ENCODE measurements at places on chromosomes 1 and 21. TPM values are rescaled to one million over a fixed set of nuclear protein-coding genes. Genes with fewer than 3 reads are reported as not detected.

The SORT1 gene
- 310 TPM for total RNA-seq

The S100A7 gene
- total RNA-seq, result not detected

The SYNC gene
- total RNA-seq, result 89.8 TPM

GRCh38 chr1:222940095-222940494 lies 125.3 kb downstream of the DISP1 start:
- no peak for DNase-seq

DNA sequence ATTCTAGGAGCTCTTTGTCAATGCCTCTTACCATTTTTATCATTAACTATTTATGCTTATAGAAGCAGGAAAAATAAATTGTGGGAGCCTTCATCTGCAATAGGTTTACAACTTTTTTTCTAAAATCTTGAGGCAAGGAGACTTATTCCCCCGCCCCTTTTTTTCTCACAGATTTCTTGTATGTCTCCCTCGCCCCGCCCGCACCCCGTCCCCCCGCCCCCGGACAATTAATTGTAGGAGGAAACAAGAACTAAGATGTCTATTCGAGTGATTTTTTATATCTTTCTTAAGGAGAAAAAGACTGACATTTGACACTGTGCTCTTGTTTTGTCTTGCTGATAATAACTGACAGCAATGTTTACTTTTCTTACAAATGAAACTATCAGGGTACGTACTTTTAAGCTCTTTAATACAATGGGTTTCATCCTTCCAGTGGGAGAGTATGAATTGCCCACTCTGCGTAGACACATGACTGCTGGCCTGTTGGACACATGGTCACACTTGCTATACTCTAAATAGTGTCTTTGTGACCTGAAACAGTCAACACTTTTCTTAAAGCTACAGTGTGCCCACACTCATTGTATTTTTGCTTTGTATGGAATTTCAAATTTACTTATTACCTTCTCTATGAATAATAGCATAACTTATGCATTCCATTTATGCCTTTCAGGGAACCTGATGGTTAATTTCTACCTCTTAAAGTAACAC lies 1.5 kb upstream of the IVNS1ABP start:
- DNase-seq, result no peak

DNA sequence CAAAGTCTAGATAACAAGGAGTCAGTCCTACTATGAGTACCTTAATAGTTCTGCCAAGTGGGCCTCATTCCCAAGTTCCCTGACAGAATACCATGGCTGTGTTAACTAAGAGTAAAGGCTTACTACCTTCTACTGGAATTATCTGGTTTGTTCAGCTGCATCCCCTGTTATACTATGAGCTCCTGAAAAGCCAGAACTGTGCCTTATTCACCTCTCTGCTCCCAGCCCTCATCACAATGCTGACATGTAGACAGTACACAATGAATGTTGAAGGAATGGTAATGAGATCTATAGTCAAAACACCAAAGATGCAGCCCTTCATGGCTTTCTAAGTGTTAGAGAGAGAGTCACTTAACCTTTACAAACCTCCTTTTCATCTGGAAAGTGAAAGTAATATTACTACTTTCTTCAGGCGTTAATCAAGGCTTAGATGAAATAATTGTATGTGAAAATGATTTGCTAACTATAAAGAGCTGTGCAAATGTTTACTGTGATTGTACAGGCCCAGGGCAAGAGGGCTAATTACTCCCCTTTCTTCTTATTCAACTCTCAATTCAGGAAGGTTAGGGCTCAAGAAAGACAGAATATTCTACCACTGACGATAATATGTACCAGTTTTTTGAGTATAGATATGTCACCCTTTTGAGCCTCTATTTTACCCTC lies 70.3 kb upstream of the MROH9 start:
- DNase-seq, result no peak

DNA sequence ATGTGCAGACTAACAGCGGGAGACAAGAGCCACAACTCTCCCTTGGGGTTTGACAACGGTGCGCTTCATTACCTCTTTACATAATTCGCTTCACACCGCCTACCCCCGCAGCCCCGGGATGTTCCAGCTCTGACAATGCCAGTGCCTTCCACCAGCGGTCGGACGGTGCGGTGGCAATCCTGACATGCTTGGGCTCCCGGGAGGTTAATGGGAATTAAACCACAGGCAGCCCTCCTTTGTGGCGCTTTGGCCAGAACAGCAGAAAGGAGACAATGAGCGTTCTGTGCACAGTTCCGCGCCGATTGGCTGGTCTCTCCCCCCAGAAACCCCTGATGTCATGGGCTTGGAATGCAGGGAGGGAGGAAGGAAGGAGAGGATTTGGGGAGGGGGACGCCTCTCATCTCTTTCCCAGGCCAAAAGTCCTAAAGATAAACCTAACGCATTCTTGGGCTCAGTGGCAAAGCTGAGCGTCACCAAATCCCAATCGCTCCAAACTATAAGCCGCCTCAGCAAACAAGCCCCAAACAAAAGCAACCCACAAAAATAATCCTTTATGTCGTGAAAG lies 1.3 kb downstream of the CNN3 start:
- peak; percentile 85 for DNase-seq

DNA sequence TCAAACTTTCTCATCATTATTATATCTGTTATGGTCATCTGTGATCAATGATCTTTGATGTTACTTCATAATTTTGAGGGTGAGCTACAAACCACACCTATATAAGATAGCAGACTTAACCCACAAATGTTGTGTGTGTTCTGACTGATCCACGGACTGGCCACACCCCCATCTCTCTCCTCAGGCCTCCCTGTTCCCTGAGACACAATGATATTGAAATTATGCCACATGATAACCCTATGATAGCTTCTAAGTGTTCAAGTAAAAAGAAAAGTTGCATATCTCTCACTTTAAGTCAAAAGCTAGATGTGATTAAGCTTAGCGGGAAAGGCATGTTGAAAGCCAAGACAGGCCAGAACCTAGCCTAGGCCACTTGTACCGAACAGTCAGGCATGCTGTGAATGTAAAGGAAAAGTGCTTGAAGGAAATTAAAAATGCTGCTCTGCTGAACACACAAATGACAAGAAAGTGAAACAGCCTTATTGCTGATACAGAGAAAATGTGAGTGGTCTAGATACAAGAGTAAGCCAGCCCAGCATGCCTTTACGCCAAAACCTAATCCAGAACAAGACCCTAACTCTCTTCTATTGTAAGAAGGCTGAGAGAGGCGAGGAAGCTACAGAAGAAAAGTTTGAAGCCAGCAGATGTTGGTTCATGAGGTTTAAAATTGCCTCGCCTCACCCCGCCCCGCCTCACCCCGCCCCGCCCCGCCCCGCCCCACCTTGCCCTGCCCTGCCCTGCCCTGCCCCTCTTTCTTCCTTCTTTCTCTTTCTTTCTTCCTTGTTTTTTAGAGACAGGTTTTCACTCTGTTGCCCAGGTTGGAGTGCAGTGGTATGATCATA lies 16.5 kb downstream of the CTSS start:
- no peak for DNase-seq

DNA sequence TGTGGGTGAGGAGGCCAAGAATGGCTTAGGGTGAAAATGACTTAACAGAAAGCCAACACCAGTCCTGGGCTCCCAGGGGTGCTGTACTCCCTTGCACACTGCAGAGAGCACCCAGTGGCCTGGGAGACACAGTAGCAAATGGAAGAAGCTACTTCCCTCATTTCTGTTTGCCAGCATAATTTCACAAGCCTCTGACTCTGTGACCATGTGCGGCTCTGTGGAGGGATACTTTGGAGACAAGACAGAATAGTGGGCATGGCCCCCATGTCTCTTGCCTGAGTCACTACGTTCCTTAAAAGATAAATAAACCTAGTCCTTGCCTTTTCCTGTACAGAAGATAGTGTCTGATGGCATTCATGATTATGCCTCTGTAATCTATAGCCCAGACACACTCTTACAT lies 38.1 kb downstream of the TRIM62 start:
- DNase-seq, result no peak

GRCh38 chr1:236530286-236530685 lies 6.5 kb downstream of the LGALS8 start:
- DNase-seq, result no peak

DNA sequence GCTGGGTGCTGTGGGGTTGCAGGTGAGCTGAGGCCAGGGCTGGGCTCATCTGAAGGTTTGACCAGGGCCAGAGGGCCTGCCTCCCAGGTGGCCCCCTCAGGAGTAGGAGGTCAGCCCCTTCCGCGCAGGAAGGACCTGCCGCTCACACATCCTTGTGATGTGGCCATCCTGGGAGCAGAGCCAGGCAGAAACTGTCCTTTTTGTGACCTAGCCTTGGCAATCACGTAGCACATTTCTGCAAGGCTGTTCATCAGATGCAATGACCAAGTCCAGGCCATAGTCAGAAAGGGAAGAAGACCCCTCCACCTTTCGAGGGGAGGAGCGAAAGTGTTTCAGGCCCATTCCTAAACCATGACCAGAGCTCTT lies 55.5 kb upstream of the TRAPPC10 start:
- no peak for DNase-seq

- no peak for DNase-seq
Observed at GRCh38 chr1:119449971-119450370, 35.0 kb downstream of the HSD3B2 start.

- DNase-seq, result no peak
Observed at GRCh38 chr1:15207829-15208429, 39.1 kb upstream of the FHAD1 start.
